Foreskin fibroblast (primary cell): ENCODE measurements at places on chromosomes 4 and X.

DNA sequence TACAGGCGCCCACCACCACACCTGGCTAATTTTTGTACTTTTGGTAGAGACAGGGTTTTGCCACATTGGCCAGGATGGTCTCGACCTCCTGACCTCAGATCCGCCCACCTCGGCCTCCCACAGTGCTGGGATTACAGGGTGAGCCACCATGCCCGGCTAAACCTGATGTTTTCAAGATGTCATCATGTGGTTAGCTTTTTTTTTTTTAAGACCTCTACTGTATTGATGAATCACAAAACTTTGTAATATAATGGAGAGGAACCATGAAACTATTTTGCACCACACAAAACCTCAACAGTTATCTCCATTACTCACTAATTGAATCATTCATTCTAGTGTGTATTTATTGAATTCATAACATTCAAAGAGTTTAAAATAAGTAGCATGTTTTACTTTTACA is 94.7 kb upstream of the NEIL3 start:
- DNase-seq: peak; percentile 60

DNA sequence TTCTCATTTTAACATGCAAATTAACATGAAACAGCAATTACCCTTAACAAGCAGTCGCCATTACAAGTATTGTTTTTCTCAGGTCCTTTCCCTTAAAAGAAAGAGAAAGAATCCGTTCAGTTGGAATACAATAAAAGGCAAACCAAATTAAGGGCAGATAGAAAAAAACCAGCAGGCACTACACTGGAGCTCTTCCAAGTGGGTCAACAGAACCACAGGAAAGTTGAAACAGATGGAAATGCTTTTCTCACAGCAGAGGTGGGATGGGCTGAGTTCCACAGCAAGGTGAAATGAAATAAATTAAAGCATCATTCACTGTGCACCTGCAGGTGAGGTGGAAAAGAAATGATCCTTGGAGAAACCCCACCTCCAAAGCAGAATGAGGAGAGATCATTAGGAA is 102.6 kb downstream of the APBB2 start:
- no peak for DNase-seq

- DNase-seq: peak; percentile 4
Measured at GRCh38 chrX:9829308-9830267, 43.4 kb downstream of the SHROOM2 start.

- peak; percentile 51 for DNase-seq
Measured at GRCh38 chr4:132101526-132101925, 1047.6 kb upstream of the PCDH10 start.

DNA sequence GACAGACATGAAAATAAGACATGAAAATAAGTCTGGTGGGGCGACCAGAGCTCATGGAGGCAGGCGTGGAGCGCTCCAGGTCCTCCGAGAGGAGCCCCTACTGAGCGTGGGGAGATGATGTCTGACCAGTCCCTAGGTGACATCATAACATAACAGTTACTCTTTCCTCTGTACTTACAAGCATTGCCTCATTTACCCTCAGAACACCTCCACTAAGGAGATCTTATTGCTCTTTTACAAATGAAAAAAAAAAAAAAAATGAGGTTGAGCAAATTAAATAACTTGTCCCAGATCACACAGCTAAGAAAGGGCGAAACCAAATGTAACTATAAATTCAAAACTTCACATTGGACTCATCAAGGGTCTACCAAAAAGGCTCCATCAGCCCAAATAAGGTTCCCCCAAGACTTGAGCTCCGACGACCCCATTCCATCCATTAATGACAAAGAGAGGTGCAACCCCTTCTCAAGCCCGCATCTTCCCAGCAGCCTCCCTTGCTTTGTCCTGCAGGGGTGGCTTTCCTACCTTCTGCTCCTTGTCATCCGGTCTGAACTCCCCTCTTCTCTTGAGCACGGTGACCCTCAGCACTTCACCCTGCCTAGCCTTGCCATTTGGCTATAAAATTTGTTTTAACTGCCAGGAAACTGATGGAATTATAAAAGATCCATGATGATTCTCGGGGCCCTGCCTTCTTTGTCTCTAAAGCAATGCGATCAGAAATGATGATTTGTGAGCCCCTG is 246.7 kb downstream of the DHX15 start:
- DNase-seq: no peak

- peak; percentile 25 for DNase-seq
Measured at GRCh38 chr4:76665153-76665552, 230.1 kb downstream of the SHROOM3 start.

DNA sequence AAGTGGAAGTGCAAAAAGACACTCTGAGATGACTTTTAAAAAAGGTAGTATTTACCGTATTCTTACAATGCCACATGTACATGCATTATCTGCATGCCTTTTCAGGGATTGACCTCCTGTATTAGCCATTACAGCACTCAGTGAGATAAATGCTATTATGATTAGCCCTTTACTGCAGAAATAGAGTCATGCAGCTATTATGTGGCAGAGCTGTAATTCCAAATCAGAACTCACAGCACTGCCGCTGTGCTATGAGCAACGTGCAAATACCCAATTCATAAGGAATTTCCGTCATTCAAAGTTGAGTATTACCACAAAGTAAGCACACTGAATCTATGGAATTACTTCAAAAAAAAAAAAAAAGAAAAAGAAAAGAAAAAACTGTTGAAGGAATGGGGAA is 92.1 kb upstream of the SMAD1 start:
- no peak for DNase-seq

GRCh38 chr4:176717237-176717636 is 75.5 kb downstream of the VEGFC start:
- DNase-seq: no peak

DNA sequence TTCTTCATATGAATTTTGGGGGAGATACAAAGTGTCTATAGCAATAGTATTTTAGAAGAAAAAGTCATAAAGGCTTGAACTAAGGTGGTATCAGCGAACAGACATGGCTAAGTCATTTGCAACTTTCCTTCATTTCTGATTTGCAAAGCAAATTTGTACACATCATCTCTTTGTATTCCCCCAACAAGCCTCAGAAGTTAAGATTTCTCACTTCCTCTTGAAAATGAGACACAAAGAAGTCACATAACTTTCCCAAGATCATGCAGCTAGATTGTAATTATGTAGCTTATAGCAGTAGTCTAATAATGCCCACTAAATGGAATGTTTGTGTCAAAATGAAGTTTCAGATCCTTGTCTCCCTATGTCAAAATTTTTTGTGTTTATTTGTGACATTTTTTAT is 709.8 kb upstream of the HS3ST1 start:
- no peak for DNase-seq

- DNase-seq: no peak
Measured at GRCh38 chr4:151473521-151474097, 64.6 kb downstream of the FHIP1A start.

GRCh38 chr4:123477711-123478209 is 81.2 kb downstream of the SPRY1 start:
- DNase-seq: peak; percentile 78

- peak; percentile 7 for DNase-seq
Measured at GRCh38 chrX:39519030-39519488, 578.7 kb downstream of the BCOR start.

DNA sequence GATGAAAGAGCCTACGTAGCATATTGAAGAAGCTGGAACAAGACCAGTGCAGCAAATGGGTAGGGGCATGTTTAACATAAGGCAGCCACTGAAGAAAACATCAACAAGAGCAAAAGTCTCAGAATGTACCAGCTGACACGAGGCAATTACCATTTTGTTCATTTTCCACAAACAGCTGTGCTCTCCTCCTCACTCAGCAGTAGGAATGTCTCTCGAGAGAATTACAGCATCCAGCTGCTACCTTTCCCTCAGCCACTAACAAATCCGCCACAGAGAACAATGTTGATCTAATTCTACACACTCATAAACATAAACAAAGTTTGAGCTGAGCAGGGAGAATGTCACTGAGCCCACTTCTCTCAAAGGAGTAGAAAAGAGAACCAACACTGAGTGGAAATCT is 68.0 kb downstream of the OPHN1 start:
- no peak for DNase-seq

- DNase-seq: peak; percentile 51
Measured at GRCh38 chr4:30717208-30718020, 2.8 kb upstream of the PCDH7 start.

- no peak for DNase-seq
Measured at GRCh38 chr4:86870442-86871069, 21.4 kb upstream of the SLC10A6 start.

GRCh38 chr4:159002950-159003349 is 99.9 kb upstream of the RAPGEF2 start:
- DNase-seq: peak; percentile 84

GRCh38 chr4:90904021-90904420 is 776.8 kb downstream of the CCSER1 start:
- no peak for DNase-seq

DNA sequence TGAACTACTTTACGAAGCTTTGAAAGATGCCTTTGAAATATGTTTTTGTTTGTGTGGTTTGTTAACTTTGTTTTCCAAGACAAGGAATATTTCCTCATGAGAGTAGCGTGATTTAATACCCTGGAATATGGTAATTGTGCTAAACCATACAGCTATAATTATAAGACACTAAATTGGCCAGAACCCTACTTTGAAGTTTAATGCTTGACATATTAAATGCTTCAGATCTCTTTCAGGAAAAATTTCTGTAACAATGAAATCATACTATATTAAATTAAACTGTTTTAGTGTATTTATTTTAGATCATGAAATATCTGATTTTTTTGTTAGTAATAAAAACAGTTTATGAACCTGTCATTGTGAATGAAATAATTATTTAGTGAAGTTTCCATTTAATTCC is 63.5 kb downstream of the DCLK2 start:
- no peak for DNase-seq

GRCh38 chr4:22191565-22191964 is 243.0 kb upstream of the KCNIP4 start:
- DNase-seq: no peak

- DNase-seq: no peak
Measured at GRCh38 chrX:153662266-153662665, 11.3 kb downstream of the PNCK start.

DNA sequence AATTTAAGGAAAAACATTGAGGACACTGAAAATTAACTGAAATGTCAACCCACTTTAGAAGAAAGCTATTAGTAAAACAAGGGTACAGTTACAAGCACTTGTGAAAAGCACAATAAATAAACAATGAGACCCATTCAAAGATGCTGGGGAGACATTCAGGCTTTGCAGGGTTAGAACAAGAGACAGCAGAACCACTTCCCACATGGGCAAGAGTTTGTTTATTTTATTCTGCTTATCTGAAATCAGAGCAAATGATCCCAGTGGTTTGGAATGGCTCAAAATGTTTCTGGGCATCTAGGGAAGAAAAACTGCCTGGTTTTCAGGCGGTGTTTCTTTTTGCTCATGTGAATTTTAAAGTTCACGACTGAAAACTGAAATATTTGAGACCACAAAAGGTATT is 42.4 kb downstream of the PPP3CA start:
- DNase-seq: no peak

DNA sequence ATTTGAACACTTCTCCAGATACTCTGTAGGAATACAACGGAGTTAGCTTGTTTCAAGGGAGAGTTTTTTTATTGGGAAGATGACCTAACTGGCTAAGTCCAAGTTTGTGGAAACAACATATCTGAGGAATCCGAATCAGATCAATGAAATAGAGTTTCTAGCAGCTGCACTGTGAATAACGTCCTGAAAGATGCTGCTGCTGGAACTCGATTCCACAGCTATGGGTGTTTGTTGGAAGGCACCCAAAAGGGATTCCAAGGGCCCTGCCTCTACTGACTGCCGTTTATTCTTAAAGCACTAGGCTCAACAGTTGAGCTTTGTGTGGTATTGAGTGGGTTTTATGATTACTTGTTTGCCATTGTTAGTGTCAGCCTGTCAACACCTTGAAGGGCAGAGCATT is 6.6 kb upstream of the GBA3 start:
- DNase-seq: no peak

GRCh38 chr4:134505511-134505910 is 303.9 kb upstream of the PABPC4L start:
- DNase-seq: no peak

DNA sequence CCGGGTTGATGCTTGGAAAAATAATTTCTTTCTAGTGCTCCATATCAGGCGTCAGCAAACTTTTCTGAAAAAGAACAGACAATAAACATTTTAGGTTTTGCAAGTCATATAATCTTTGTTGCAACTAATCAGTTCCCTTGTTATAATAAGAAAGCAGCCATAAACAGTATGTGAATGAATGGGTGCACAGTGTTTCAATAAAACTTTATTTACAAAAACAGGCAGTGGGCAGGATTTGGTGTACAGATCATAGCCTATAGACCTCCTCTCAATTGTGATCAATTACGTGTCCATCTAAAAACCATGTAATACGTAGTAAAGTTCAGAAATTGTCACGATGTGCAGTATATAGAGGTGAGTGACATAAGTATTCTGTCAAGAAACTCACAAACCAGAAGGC is 143.4 kb downstream of the AREG start:
- DNase-seq: no peak

GRCh38 chr4:5635826-5636195 is 72.5 kb downstream of the EVC2 start:
- DNase-seq: peak; percentile 75

DNA sequence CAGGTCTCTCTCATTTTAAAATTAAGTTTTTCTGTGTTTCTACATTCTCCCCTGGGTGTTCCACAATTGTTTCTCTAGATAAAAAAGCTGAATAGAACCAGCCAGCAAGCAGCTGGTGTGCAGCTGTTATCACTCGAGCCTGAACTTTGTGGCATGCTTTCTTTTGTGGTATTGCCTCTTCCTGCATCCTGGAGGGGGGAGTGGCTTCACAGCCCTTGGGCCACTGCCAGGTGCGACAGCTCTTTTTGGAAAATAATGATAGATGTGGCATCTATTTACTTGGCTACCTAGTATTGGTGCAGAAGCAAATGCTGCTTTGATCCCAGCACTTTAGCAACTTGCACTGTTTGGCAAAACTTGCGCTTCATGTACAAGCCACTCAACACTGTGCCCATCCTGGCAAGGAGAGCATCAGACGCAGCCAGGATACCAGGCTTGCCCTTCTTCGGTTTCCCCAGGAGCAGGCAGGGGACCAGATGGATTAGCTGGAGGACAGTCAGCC is 69.4 kb downstream of the HMGB2 start:
- DNase-seq: peak; percentile 70

- no peak for DNase-seq
Measured at GRCh38 chr4:44256414-44256813, 192.2 kb downstream of the KCTD8 start.

DNA sequence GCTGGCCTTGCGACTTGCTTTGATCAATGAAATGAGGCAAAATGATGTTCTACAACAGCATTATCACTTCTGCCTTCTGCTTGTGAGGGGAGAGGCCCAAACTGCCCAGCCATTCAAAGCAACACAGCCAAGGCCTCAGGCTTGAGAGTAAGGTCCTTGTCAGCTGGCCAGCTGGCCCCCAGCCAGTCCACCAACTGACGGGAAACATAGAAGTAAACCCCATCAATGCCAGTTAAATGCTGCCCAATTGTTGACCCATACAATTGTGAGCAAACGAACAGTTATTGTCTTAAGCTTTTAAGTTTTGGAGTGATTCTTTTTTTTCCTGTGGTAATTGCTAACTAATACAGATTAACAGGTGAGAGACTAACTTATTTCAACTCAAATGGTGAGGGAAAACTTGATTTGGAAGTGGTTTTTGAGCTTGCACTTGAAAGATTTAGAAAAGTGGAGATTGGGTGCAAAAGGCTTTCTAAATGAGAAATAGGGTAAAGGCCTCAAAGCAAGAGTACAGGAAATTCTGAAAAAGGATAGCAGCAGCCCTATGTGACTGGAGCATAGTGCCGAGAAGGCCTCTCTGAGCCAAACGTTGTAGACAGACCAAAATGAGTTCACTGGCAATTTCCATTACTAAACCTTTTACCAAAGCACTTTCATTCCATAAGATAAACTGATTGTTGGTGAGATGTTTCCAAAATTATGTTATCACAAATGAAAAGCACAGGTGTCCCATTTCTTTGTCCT is 66.9 kb downstream of the ARHGEF38 start:
- no peak for DNase-seq
